ENCODE measurements at places on chromosomes 5 and 9. TPM values are rescaled to one million over a fixed set of nuclear protein-coding genes. Genes with fewer than 3 reads are reported as not detected.

DNA sequence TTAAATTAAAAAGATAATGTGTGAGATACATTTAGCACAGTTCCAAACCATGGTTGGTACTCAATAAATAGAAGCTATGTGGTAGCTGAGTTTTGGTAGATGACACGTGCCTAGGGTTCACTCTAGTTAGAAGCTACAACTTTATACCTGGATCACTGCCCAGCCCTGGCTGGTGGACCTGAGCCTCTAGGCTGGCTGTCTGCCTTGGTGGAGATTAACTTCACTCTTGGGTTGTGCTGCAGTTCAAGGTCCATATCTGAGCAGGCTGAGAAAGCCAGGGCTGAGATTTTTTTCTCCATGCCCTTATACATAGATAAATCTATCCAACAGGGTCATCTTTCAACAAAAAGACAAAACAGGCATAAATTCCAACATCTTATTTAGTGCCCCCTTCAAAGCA lies 44.6 kb upstream of the SPDL1 start:
- no peak overlapping the region for H3K4me3 ChIP-seq
- DNase-seq, result no peak
- no peak overlapping the region for H3K27ac ChIP-seq
- no peaks in the 10 kb centered on the region for H3K4me1 ChIP-seq
- no peaks in the 10 kb centered on the region for H3K27me3 ChIP-seq
- H3K36me3 ChIP-seq, result no peaks in the 10 kb centered on the region

GRCh38 chr9:136403538-136403914 lies 3.6 kb upstream of the SNAPC4 start:
- H3K4me1 ChIP-seq, result peaks cover 13% of the 10 kb centered on the region
- H3K27ac ChIP-seq, result no peak overlapping the region
- DNase-seq, result no peak
- H3K36me3 ChIP-seq, result no peaks in the 10 kb centered on the region
- H3K4me3 ChIP-seq, result no peak overlapping the region

Gene SDHA
- 107 TPM for total RNA-seq

- no peaks in the 10 kb centered on the region for H3K27me3 ChIP-seq
- H3K4me3 ChIP-seq, result no peak overlapping the region
- no peak overlapping the region for H3K27ac ChIP-seq
- H3K4me1 ChIP-seq, result no peaks in the 10 kb centered on the region
- no peak for DNase-seq
- H3K36me3 ChIP-seq, result no peaks in the 10 kb centered on the region
Observed at GRCh38 chr5:54062958-54063357, 247.4 kb downstream of the ARL15 start.

Gene FBP1
- total RNA-seq, result 4.1 TPM

DNA sequence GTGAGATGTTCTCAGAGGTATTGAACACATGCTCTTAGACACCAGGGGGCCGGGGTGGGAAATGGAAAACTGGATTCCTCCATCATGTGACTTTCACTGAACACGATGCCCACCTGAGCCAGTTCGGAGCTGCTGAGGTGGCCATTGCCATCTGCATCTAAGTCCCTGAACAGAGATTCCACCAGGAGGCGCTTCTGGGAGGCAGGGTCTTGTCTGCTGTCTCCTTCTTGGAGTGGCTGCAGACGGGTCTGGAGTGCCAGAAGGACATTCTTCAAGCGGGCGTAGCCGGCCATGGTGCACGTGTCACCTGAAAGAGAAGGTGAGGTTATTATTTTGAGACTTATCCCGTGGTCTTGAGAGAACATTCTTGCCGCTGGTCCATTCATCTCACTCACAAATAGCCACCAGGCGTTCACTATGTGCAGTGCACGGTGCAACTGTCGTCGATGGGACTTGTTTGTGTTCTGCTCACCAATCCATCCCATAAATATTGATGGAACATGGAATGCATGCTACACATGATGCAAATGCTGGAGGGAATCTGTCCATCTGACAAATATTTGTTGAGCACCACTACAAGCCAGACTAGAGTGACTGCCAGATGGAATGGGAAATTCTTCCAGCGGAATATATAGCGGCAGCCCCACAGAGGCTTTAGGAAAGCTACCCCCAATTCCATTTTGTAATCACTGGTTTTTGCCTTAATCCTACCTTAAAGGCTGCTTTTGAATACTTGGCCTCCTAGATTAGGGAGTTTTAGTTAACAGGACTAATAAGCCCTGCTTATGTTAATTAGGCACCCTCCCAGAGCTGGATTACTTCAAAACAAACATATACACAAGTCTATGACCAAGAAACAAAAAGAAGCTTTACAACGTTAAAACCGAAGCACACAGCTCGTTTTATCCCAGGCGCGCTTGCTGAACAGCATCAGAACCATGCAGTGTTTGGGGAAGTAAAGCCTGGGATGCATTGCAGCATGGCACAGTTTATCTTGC lies 264.8 kb downstream of the HSPA4 start:
- H3K4me1 ChIP-seq, result no peaks in the 10 kb centered on the region
- DNase-seq, result no peak
- H3K27me3 ChIP-seq, result no peaks in the 10 kb centered on the region
- H3K27ac ChIP-seq, result no peak overlapping the region

Measured in testis (tissue), 5 donors.